ENCODE measurements at places on chromosomes 3 and 15.

DNA sequence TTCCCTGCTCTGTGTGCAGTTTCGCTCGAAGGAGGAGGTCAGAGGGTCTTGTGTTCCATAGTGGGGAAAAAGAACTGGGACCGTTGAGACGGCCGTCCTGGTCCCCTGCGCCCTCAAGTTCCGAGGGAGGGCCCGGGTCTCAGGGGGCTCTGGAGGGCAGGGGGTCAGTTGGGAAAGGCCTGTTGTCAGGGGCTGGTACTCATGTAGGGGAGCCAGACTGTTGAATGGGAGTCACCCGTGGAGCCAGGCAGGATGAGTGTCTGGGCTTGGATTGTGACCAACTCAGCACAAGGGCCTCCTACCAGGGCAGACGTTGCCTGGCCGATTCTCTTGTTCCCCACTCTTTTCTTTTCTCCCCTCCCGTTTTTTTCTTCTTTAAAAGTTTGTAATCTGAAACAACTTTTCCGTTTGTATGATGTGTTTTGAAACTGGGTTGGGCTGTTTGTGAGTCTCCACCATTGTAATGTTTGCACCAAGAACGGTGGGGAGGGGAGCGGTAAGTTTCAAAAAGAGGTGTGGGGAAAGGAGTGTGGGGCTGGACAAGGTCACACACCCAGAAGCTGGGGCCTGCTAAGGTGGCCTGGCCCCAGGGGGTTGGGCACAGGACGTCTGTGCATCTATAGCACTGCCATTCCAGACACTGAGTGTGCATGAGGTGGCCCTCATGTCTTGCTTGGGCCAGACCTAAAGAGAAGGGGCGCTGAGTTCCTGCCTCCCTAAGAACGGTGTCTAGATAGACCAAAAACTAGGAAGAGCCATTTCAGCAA, 1.1 kb downstream of the CMTM7 start:
- no peak for DNase-seq

GRCh38 chr15:28960979-28961378, 75.2 kb downstream of the APBA2 start:
- DNase-seq: peak; percentile 52

- no peak for DNase-seq
Measured at GRCh38 chr3:127195417-127195816, 2.5 kb downstream of the PRR23E start.

DNA sequence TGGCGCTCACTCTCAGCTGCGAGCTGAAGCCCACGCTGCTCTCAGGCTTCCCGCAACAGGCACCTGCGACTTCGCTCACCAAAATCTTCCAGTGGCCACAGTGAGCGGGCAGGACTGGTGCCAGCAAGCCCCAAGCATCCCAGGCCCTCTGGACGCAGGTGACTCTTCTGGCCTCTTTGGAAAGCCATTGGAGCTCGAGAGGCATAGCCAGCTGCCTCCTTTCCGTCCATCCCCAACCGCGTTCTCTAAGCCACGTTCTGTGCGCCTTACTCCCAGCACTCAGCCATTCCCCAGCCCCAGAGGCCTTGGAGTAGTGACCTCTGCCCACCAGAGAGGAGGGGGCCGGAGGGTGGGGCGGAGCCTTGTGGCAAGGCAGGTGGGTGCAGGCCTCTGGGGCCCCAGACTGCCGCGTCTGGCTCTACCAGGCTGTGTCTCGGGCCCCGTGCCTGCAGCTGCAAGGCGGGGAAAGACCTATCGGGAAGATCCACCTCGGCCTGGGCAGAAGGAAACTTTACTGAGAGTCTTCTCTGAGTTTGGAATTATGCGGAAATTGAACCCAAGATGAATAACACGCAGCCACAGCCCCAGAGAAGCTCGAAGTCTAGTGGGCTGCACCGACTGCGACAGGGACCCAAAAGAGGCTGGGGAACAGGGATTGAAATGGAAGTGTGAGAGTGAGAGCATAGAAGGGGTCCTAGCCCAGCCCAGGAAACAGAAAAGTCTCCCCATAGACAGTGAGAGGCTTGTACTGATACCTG, 3.6 kb upstream of the SOX14 start:
- DNase-seq: no peak

DNA sequence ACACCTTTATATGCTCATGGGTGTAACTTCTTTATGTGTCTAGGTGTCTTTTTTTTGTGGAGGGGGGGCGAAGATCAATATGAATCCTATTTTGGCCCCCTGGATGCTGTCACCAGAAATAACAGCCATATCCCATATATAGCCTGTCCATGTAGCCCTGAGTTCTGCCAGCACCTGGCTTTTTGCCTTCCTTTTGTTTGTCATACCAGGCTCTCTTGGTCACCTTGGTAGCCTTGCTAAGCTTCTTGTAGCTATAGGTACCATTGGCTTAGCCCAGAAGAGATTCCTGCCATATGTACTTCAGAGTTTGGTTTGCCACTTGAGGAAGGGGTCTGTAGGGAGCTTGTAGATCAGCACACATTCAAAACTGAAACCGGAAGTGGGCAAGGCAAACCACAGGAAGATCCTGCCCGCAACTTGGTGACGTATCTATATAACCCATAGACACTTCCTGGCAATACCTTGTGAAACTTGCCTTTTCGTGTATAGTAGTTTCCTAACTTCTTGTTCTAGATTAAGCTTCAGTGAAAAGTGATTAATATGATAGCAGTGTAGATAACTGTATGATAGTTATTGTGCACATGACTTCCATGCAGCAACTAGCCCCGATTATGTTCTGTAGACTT, 11.9 kb downstream of the RASA2 start:
- DNase-seq: no peak

GRCh38 chr3:187130346-187131066, 8.8 kb downstream of the RPL39L start:
- no peak for DNase-seq

DNA sequence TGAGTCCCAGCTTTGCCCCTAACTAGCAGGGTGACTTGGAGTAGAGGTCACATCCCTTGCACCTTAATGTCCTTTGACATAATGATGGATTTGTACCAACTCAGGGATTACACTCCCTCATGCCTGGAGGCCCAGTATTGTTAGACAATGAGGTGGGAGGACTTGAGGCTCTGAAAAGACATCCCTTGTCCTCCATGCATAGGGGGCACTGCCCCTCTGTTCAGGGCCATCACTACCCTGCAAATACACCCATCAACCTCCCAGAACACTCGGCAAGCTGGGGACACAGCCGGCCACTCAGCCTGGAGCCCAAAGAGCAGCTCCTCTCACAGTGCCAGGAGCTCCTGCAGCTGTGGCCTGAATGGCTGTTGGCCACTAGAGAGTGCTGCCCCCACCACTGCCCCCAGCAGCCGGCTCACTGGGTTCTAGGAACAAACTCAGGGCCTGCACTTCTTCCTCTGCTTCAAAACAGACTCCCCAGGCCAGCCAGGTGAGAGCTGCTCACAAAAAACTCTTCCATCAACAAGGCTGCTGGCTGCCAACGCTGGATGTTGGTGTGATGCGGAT, 90.2 kb downstream of the GABRB3 start:
- no peak for DNase-seq

DNA sequence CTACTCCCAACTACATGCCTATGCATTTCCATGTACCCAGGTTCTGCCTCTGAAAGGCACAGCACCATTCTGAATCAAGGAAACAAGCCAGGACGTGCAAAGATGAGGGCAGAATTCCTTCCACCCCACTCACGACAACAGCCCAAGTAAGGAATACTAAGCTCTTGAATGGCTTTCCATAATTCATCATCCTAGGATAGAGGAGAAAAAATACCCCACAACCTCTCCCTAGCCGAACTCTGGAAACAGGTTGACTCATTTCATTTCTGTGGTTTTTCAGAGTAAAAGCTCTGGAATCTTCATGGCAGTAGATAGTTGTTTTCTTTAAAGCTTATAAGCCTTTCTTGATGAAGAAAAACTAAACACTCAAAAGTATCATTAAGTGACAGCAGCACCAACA, 77.8 kb downstream of the PDZRN3 start:
- peak; percentile 91 for DNase-seq

DNA sequence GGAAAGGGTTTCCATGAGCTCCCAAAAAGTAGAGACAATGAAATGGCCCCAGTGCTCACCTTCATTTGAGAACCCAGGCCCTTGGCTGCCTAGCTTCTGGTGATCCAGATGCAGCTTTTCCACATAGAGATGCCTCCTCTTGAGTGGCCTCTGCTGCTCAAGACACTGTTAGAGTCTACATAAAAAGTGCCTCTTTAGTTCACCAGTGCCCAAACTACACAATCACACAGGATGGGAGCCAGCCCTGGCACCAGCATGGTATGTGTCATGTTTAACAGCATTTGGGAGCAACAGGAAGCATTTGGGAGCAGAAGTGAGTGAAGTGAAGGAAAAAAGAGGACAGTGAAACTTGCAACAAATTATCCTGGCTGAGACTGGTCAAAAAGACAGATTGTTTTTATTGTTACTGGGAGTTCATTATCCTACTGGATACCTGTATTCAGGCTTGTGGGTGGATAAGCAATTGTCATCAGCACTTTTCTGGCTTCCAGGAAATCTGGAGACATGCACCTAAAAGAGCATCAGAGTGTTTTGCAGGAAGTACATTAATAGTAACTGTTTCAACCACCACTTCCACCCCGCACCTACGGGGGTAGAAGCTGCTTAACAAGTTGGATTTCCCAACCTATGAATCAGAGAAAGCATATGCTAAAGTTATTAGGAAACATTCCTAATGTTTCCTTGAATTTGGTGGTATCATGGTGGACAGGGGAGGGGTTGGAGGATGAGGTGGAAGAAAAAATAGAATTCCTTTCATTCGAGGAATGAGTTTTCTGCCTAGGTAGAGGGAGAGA, 416.2 kb downstream of the IGSF11 start:
- DNase-seq: no peak

DNA sequence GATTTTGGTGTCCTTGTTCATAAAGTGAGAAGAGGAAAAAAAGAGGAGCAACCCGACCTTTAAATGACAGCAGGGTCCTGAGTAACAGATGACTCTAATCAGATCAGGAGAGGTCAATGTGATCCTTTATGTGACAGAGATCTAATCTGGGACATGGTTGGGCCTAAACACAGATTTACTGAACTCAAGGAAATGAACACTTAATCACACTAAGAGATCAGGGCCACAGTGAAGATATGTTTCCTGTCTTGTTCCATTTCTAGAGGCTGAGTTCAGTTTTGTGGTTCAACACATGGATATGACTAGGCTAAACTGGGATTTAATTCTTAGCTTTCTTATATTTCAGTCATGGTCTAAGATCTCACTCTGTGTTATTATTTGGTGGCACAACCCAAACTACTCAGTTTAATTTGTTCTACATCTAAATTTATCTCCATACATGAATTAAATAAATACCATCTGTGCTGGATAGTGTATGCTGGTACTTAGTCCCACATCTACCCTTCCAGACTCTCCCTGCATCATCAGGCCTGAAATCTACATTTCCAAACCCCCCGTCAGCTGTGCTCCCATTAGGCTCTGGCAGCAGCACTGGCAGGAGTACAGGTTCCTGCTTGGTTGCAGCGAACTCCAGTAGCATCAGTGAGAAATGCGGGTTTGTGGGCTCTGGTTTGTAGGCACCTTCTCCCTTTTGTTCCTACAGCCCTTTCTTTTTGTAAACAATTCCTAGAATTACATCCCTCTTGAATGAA, 22.6 kb downstream of the SFMBT1 start:
- DNase-seq: no peak

DNA sequence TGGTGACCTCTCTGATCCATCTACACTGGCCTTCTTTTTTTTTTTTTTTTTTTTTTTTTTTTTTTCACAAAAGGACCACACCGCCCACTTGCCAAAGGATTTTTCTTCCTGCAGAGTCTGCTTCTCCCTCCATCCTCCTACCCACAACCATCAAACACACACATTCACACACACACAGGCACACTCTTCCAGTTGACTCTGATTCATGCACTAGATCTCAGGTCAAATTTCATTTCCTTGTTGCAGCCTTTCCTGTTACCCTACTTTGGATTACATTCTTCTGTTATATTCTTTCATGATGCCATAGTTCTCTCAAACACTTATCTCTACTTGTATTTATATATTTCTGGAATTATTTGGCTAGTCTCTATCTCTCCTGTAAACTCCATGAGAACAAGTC, 133.9 kb downstream of the STAC start:
- no peak for DNase-seq

DNA sequence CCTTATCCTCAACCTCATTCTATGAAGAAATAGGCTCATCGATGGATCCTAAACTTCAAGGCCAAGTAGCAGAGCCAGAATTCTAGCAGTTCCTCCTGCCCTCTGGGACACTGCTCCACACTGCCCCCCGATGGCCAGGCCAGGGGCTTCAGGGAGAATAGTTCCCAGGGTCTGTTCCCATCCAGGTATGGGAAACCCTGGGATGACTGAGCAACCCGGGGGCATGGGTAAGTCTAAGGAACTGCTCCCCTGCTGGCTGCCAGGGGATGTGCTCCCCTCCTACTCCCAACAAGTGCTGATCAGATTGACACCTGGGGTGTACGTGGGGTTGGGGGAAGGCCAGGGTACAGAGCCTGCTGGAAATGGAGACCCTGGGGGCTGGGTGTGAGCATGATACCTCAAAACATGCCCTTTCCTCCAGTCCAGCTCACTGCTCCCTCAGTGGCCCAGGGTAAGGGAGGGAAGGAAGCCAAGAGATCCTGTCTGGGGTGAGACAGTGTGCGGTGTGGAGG, 7.6 kb downstream of the ULK3 start:
- DNase-seq: no peak

- no peak for DNase-seq
Measured at GRCh38 chr15:25091421-25092158, 136.8 kb downstream of the SNRPN start.

GRCh38 chr3:183274609-183275008, 21.6 kb downstream of the B3GNT5 start:
- DNase-seq: no peak

- no peak for DNase-seq
Measured at GRCh38 chr3:147701195-147701594, 292.0 kb downstream of the ZIC1 start.

DNA sequence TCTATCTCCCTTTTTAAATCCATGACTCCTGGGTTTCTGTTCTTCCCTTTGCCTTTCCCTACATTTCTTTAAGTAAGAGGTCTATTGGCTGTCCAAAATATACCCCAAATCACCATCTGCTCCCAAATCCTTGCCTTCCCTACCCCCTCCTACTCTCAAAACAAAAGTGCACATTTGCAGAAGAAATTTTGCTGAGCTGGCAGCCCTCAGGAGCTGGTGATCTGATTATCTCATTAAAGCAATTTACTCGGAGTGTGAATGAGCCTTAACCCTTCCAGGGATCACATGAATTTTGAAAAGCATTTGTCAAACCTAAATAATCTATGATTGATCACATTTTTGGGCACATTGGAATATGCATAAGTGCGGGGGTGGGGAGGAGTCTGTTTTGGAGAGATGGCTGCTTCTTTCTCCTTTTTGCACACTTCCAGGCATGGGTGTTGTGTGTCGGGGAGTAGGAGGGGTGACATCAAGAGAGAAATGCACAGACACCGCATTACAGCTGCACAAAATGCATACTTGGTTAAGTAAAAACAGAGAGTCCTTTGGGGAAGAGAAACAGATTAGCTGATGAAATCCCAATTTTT, 892.6 kb downstream of the TUSC7 start:
- DNase-seq: no peak

- no peak for DNase-seq
Measured at GRCh38 chr3:28575746-28576613, 227.4 kb upstream of the AZI2 start.

- DNase-seq: no peak
Measured at GRCh38 chr3:69716119-69716518, 23.1 kb upstream of the MITF start.

- DNase-seq: no peak
Measured at GRCh38 chr3:109982201-109982600, 644.9 kb upstream of the DPPA4 start.

- no peak for DNase-seq
Measured at GRCh38 chr3:32419742-32420125, 28.1 kb downstream of the CMTM7 start.

- DNase-seq: no peak
Measured at GRCh38 chr15:94300612-94301011, 69.3 kb downstream of the MCTP2 start.
